Stimulated activated CD8-positive, alpha-beta memory T cell treated with anti-CD3 and anti-CD28 coated beads, Interleukin-4, amount 100 ng/mL, for 1 hour (primary cell): ENCODE measurements at places on chromosomes 16 and 17.

- no peak for DNase-seq
These were observed 116.6 kb downstream of the PRKCB start for GRCh38 chr16:23952128-23952970.

DNA sequence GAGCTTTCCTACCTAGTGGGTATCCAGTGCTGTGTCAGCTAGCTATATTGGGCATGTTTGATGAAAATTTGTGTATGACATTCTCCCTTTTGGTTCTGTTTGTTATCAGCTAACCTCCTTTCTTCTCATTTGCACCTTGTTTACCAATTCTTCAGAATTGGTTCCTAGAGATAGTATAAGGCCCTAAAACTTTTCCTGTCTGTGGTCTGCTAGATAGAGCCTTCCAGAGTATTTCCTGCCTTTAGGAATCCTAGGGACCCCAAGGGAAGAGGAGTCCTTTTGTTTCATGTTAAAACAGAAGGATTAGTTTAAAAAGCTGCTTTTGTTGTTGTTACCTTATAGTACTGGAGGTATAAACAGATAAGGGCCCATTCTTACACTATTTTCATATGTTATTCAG is 11.5 kb downstream of the MAP3K3 start:
- no peak for DNase-seq

DNA sequence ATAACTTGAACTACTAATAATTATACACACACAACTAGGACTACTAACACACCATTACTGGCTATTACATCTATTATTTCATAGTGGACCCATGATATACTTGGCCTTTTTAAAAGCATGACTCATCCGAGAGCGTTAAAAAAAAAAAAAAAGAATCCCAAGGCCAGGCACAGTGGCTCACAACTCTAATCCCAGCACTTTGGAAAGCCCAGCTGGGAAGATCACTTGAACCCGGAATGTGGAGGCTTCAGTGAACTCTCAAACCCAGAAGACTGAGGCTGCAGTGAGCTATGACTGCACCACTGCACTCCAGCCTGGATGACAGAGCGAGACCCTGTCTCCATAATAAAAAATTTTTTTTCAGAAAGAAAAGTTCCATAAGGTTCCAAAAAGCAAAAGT is 3.1 kb downstream of the GLG1 start:
- DNase-seq = no peak

DNA sequence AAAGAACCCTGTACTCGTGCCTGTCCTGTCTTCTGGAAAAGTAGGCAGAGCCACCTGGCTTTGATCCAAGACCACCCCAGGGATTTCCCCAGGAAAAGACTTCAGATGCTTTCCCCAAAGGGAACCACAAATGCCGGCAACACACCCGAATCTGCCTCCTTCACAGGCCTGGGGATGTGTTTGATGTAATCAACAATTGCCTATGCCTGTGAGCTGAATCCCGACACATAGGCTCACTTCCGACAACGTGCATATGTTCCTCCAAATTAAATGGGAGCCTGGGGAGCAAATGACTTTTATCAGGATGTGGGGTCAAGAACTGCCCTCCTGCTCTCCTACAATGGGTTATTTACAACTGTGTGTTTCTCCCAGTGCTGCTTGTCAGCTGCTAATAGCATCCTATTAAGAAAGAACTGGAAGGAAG is 535.2 kb upstream of the CDH11 start:
- no peak for DNase-seq

DNA sequence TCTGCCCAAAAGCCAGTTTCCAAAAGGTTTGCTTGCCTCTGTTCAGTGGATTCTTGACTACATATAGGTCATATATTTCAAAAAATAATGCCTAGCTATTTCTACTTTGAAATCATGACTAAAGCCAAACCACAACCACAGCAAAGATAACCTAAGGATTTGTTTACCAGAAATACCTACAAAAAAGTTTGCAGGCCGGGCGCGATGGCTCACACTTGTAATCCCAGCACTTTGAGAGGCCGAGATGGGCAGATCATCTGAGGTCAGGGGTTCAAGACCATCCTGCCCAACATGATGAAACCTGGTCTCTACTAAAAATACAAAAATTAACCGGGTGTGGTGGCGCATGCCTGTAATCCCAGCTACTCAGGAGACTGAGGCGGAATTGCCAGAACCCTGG is 15.2 kb downstream of the CARHSP1 start:
- no peak for DNase-seq

DNA sequence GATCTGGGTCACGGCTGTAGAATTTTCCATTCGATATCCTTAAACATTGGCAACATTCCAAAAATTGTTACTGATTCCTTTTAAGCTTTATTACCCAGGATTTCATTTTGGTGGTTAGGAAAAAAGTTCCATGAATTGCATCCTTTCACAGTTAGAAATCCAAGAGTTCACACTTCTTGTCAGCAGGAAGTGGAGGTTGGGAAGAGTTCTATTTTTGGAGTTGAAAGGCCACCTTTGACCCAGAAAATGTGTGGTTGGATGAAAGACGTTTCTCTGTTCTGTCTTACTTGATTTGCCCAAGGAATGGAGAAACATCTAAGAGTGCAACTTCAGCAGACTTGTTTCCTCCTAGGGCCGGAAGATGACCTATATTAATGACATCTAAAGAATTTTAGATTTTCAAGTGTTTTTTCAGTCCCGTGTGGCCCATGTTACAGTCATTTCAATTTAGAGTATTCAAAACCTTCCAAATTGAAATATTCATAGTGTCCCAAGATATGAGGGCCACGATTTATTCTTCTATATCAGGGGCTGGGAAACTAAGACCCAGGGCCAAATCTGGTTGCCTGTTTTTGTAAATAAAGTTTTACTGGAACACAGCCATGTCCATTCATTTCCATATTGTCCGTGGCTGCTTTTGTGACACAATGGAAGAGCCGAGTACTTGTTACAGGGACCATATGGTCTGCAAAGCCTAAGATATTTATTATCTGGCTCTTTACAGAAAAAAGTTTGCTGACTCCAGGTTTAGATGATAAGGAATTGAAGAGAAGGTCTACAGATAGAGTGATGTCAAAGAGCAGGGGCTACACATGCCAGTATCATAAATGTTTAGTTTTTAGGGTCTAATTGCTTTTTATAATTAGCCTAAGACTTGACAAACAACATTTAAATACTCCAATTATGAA is 50.2 kb downstream of the CDK5R1 start:
- no peak for DNase-seq

- DNase-seq = no peak
These were observed 13.0 kb downstream of the CBLN1 start for GRCh38 chr16:49268667-49269066.

- DNase-seq = no peak
These were observed 3.5 kb upstream of the APRT start for GRCh38 chr16:88815227-88815626.

DNA sequence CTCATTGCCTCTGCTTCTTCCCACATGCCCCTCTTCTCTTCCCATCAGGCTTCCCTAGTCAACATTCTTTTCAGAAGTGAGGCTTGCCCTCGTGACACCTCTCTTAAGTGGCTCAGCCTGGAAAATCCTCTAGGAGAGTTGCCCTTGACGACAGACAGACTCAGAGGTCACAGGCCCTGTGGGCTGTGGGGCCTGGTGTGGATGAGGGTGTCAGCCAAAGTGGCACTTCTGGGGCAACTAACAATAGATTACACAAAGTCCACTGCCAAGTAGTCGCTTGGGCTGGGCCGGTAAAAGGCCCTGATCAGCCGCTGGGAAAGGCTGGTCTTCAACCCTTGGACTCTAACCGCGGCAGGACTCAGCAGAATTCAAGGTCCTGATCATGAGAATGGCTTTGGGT is 33.7 kb upstream of the METTL16 start:
- DNase-seq = no peak

DNA sequence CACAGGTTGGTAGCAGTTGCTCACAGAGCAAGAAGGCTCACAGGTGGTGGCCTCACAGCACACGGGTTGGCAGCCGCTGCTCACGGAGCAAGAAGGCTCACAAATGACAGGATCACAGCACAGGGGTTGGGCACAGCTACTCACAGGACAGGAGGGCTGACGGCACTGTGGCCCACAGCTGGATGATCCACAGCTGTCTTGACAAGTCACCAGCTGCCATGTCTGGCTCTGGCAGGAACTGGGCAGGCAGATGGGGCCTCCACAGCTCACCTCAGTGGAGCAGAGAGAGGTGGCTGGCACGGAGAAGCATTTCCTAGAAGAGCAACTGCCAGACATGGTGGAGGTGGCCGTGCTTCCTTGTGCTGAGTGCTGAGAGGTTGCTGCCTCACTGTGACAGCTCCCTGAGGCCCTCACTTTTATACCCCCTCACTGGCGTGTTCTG is at the start of gene KRTAP16-1:
Gene KRTAP16-1, minus strand, starts transcription at position 392 of the 442 bp plus-strand sequence. Its CDS starts 56 bp downstream, at position 336.
- no peak for DNase-seq

GRCh38 chr16:64475627-64476351 is 646.1 kb downstream of the CDH11 start:
- no peak for DNase-seq

DNA sequence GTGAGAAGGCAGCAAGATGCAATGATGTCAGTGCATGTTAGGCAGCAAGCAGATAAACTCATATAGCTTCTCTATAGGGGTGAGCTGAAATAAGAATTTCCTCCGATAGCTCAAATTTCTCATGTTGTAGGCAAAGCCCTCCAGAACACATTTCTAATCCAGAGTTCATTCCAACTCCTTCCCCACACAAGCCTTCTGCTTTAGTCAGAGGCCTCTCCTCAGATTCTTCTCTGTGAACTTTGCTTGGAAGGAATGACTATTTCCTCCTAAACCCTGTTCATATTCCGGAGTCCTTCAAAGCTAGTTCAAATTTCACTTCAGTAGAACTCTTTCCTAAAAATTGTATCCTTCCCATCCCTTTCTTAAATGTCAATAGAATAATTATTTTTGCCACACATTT is 144.8 kb downstream of the KCNJ2 start:
- DNase-seq = no peak

DNA sequence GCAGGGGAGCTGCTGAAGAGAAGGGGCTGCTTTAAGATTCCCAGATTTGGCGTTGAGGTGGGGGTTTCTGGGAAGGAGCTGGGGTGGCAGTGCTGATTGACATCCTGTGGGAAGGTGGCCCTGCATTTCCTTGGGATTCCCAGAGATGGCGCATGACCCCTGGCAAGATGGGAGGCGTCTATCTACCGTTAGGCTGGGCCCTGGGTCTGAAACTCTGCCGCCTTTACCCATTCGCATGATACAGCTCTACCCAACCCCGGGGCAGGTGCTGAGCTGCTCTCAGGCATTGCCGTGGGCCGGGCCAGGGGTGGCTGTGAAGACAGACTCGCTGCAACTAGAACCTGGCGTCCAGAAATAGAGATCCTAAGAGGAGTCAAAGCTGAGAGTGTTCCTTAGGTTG is 9.9 kb upstream of the MVD start:
- DNase-seq = no peak

GRCh38 chr16:68503334-68503733 is 35.8 kb upstream of the ZFP90 start:
- no peak for DNase-seq
